ENCODE measurements at places on chromosomes 4 and X.

DNA sequence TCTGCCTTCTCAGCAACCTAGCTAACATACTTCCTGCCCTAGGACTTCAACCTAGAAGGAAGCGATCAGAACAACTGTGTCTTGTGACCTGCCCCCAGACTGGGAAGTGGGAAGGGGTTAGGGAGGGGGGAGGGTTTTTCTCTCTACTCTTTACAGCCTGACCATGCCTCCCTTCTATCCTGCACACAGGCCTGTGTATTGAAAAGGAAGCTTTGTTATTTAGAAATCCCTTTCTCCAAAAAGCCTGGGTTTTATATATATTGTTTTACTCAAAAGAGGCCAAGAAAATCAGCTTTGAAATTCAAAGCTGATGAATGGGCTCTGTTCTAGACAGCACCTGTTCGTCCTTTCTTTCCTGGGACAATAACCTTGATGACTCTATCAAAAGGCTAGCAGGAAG lies 35.2 kb upstream of the SMS start:
- DNase-seq, result no peak

DNA sequence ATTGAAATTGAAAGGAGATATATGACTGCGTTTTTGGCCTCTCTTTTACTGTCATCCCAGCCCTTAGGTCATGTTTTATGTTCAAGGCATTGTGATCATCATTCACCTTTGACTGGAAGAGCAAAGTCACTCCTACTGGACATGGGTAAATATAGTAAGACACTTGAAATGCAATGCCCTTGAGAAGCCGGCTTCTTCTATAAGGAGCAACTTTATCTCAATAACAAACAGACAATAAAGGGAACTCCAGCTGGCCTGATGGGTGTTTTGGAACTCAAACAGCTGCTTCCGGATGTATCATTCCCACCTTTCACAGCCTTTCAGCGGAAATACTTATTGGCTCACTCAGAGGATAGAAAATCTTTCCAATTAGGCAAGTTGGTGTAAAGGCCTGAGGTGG lies 65.1 kb upstream of the C4orf54 start:
- no peak for DNase-seq

- DNase-seq, result no peak
These were observed 90.2 kb downstream of the TET2 start for GRCh38 chr4:105236916-105237311.

DNA sequence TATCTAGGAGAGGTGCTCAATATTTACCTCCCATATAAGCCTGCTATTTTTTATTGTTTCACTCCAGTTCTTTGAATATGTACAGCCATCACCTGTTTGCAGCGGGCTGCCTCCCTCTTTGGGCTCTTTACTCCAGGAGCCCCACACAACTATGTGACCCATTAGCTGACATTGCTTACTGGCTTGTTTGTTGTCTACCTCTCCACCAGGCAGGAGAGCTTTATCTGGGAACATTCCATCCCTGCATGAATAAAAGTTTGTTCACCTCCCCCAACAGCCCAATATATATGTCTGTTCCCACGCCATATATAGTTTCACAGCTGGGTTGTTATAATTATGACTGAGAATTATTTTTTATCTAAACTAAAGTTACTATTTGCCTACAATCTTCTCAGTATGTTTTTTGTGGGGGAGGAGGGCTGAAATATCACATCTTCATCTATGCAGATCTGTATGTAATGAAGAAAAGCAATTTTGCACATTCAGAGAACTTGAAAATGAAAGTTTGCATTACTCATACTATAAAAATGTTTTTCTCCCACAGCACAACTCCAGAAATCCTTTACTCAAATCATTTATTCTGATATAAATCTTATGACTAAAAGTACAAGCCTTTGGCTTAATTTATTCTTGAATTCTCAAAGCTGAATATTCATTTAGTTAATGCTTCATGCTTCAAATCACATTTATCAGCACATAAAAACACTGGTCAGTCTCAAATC lies 61.2 kb upstream of the DAPP1 start:
- no peak for DNase-seq

DNA sequence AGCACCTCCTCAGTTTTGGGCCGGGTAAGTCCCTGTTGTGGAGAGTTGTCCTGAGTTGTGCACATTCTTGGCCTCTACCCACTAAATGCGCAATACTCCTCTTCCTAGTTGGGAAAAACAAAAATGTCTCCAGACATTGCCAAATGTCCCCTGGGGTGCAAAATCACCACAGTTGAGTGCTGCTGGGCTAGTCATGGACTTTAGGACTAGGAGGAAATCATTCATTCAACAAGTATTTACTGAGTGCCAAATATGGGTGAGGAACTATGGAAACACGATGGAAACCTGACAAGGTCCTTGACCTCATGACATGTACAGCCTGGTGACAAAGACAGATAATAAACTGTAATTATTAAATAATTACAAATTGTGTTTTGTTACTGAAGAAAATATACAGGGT lies 71.6 kb downstream of the STX18 start:
- no peak for DNase-seq

- no peak for DNase-seq
These were observed 918.9 kb upstream of the EPHA5 start for GRCh38 chr4:66589183-66589582.

DNA sequence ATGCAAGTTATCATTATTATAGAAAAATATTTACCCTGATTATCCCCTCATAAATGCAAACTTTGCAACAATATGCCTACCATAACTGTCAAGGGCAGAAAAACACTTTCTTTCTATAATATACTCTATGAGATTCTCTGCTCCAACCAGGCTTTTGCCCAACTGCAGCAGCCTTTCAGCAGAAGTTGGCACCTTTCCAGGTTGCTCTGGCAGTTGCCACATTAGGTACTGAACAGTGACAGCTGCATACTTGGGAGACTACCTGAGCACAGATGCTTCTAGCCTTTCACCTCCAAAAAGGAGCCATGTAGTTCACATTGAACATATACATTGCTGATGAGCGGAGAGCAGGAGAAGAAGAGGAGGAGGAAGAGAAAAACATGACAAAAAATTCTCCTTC lies 69.5 kb upstream of the BRWD3 start:
- no peak for DNase-seq

- DNase-seq, result no peak
These were observed 323.3 kb downstream of the STK32B start for GRCh38 chr4:5374592-5374991.

DNA sequence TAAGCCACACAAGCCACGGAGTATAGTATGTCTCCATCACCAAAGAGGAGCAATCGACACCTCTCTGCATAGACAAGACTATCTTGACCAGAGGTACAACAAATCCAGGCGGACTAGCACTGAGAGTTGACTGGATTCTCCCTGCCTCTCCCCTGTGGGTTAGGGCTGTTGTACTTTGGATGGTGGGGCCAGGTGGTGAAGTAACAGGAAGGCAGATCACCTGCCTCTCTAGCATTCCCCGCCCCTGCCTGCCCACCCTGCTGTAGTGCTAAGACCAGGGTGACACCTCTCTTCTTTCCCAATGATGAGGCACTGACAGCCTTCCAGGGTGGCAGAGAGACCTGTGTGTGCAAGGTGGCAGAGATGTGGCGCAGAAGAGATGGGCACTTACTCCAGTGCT lies 47.5 kb upstream of the TRIM2 start:
- DNase-seq, result no peak

- no peak for DNase-seq
These were observed 60.8 kb downstream of the RRAGB start for GRCh38 chrX:55778322-55778721.

DNA sequence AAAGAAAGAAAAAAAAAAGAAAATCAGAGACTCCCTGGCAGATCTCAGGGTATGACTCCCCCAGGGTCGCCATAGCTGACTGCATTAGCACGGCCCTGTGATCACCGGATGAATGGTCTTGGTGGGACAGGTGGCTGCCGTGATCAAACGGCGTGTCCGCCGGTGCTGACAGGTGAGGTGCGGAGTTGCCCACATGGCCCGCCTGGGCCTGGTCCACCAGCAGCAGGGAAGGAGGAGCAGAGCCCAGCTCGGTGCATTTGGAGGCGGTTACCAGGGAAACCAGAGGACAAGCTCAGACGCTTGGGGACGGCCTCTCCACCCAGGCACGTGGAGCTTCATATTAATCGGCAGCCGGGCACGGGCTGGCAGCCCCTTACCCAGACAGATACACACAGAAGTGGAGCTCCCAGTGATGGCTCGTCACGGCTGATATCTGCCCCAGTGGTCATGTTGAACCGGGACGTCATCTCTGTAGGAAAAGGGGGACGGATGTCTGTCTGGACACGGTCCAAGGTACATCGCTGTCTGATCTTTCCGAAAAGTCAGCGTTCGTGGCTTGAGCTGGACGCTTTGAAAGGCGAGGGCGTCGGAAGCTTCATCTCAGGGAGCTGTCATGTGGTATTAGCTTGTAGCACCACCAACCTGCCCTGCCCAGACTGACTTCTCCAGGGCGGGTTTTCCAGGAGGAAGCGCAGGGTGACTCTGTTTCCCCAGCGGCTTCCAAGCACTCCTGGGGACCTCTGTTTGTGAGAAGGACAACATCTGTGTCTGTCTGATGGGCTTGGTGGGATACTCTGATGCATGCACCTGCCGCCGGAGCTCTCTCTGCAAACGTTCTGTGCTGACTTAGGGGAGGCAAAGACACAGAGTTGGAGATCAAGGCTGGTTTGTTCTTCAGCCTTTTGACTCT lies 180.7 kb downstream of the CRLF2 start:
- DNase-seq, result no peak

DNA sequence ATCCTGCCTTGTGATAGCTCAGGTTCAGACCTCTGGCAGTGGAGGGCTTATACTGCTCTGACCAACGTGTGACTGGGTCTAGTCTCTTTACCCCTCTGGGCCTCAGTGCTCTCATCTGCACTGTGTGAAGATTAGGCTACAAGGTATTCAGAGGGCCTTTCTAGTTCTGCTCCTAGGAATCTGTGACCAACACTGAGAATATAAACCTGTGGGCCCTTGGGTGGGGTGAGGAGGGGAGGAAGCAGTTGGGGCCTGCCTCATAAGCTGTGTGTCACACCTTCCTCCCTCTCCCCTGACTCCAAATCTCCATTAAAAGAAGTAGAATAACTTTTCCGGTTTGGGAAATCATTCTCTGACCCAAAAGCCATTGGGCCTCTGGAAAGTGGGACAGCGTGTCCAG lies 66.3 kb upstream of the MSN start:
- no peak for DNase-seq

GRCh38 chrX:47232803-47233332 lies at the start of gene USP11:
Gene USP11 (plus strand): TSS chrX:47233009. CDS start chrX:47233044, 35 bp downstream.
- peak; percentile 41 for DNase-seq

DNA sequence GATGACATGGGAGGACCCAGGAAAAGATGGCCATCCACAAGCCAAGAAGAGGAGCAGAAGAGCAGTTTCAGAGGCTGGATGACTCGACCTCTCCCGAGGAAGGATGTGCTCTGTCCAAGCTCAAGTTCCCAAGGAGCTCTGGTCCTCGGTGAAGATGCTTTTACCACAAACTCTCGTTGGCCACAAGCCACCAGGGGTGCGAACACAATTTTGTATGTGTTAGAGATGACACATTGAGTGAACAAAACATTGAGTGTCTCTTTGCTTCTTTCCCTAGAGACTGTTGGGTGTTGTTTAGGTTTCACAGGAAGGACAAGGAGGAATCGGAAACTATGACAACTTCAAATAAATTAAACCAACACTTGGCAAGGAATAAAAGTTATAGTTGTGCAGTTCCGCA lies 26.3 kb downstream of the FGFBP1 start:
- no peak for DNase-seq

DNA sequence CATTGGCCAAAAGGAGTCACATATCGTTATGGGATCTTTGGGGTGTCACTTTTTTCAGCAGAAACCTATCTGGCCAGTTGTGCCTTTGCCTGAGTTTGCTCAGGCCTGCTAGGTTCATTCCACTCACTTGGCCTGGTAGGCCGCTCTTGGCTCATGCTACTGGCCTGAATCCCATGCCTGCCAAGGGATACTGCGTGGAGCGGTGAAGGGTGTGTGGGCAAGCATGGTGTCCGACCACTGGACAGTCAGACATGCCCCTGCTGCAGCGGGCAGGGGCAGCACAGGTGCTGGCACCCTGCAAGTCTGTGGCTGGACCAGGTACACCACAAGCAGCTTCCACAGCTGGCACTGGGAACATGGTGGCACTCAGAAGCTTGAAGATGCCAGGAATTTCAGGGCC lies 11.3 kb upstream of the PPM1K start:
- DNase-seq, result no peak

GRCh38 chr4:592825-593520 lies 16.9 kb upstream of the TMEM271 start:
- no peak for DNase-seq

GRCh38 chrX:24466025-24466424 lies 939 bp downstream of the PDK3 start:
- no peak for DNase-seq

- no peak for DNase-seq
These were observed 265.0 kb upstream of the SLITRK2 start for GRCh38 chrX:145552643-145553042.

DNA sequence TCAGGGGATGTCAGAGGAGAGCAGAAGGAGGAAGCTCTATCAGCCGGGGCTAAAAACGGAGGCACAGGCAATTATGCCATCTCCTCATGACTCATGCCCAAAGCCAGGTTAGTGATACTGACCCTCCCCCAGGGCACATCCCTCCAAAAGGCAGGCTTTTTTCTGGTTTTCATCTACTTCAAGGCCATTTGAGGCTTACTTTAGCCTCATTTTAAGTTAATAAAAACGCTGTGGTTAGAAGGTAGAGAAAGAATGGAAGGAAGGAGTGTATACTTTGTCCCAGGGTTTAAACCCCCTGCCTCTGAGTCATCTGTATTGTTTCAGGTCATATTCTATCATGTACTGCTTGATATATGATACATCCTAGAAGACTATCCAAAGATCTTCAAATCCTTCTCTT lies 89.7 kb upstream of the NDP start:
- DNase-seq, result no peak

- no peak for DNase-seq
These were observed 52.3 kb upstream of the TRPC5OS start for GRCh38 chrX:111823703-111824102.

GRCh38 chr4:53240573-53240972 lies 125.3 kb downstream of the SCFD2 start:
- DNase-seq, result no peak

DNA sequence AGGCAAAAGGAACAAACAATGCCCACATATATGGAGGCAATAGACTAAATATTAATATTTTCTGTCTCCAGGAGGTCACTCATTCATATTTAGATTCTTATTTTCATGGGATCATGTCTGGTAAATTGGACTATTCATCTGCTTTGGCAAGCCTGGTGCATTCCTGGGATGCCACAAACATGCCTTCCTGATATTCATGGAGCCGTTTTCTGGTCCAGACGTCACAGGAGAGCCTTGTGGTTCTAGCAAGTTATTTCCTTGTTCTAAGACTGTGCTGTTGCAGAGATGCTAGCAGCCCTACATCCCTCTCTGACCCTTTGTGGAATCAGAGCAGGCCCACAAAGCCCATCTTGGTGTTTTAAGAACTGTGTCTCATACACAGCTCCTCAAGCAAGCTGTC lies 16.1 kb upstream of the EXOSC9 start:
- DNase-seq, result no peak

- DNase-seq, result no peak
These were observed 109.7 kb downstream of the SHROOM3 start for GRCh38 chr4:76544725-76545124.

All from stimulated activated CD8-positive, alpha-beta memory T cell treated with anti-CD3 and anti-CD28 coated beads, Interleukin-4, amount 100 ng/mL, for 1 hour (primary cell).